Stimulated activated CD4-positive, alpha-beta T cell treated with anti-CD3 and anti-CD28 coated beads, Interleukin-1b, Interleukin-23, amount 100 ng/mL, for 4 hours (primary cell): ENCODE measurements at places on chromosomes 7 and 10.

DNA sequence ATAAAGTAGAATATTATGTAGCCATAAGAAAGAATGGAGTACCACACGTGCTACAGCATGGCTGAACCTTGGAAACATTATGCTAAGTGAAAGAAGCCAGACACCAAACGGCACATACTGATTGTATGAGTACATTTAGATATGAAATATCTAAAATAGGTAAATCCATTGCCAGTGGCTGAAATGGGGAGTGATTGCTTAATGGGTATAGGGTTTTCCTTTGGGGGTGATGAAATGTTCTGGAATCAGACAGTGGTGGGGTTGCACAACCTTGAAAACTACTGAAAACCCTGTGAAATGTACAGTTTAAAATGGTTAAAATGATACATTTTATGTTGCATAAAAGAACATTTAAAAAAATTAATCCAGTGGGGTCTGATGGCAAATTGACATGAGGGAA is 667.9 kb downstream of the AUTS2 start:
- no peak for DNase-seq

- no peak for DNase-seq
Observed at GRCh38 chr7:50724526-50725520, 57.9 kb downstream of the GRB10 start.

DNA sequence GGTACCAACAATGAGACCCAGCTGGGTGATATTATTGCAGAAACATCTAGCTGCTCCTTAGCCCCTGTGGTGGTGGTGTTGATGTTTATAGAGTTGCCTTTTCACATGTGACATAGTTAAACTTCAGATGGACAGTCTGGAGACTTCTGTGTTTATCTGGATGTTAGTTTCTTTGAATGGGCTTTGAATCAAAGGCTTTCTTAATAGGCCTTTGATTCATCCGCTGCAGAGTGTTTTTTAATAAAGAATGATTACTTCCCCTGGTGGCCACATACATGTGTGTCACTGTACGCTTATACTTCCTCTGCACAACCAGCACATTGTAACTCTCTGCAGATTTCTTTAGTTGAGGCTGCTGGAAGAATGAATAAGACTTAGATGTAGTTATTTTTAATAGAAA is 221.0 kb downstream of the DYNC1I1 start:
- no peak for DNase-seq

DNA sequence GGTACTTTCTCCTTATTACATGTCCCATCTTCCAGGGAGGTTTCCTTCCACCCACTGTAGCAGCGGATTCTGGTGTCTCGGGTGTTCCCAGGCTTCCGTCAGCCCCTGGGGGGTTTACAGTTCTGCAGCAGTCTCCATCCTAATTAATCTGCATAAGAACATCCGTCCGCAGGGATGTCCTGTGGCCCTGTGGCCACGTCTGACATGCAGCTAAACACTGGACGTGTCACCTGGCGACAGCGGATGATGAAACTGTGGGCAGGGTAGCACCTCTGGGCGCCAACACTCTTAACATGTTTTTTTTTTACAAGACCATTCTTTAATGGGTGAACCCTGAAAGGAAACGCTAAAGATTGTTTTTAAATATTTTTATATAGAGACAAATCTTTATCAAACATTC is 58.2 kb downstream of the DIP2C start:
- no peak for DNase-seq

DNA sequence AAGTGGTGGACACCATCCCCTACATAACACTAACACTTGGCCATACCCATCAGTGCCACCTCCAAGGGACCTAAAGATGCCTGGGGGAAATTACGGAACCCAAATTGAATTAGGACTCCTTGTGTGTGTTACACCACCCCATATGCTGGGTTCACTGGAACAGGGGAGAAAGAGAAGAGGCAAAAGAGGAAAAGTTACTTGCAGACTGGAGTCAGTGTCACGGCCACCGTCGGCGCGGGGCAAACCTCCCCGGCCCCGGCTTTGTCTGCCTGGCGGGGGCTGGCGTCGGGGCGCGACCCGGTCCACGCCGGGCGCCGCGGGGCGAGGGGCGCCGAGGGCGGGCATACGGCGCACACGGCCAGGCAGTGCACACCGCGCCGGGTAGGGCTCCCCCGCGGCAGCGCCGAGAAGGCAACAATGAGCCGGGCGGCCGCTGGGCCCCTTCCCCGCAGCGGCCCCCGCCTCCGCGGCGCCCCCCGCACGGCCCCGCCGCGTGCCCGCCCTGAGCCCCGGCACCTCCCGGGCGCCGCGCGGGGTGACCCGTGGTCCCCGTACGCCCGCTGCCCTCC is 171.1 kb downstream of the FAM107B start:
- no peak for DNase-seq

DNA sequence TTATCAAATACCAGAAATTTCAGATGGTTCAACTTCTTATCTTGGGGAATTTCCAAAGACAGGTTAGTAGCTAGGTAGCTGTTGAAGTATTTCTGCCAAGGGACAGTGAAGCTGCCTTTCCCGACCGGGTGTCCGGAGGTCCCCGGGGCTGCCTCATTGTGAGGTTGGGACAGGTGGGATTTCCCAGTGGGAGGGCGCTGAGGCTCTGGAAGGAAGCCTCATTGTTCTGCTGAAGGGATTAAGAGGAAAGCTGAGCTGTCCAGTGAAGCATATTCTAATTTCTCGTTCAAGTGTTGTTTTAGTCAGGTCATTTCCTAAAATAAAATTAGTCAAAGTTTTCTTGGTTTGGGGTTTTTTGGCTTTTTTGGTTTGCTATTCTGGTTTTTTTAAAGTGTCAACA is 244.2 kb downstream of the MGMT start:
- DNase-seq = no peak

DNA sequence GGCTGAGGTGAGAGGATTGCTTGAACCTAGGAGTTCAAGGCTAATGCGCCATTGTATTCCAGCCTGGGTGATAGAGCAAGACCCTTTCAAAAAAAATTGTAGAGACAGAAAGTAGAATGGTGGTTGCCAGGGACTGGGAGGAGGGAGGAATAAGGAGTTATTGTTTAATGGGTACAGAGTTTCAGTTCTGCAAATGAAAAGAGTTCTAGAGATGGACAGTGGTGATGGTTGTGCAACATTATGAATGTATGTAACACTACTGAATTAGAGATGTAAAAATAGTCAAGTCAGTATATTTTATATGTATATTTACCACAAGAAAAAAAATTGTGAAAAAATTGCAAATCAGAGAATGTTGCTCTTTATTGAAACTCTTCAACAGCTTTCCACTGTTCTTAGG is 266.5 kb upstream of the NPY start:
- DNase-seq = no peak

DNA sequence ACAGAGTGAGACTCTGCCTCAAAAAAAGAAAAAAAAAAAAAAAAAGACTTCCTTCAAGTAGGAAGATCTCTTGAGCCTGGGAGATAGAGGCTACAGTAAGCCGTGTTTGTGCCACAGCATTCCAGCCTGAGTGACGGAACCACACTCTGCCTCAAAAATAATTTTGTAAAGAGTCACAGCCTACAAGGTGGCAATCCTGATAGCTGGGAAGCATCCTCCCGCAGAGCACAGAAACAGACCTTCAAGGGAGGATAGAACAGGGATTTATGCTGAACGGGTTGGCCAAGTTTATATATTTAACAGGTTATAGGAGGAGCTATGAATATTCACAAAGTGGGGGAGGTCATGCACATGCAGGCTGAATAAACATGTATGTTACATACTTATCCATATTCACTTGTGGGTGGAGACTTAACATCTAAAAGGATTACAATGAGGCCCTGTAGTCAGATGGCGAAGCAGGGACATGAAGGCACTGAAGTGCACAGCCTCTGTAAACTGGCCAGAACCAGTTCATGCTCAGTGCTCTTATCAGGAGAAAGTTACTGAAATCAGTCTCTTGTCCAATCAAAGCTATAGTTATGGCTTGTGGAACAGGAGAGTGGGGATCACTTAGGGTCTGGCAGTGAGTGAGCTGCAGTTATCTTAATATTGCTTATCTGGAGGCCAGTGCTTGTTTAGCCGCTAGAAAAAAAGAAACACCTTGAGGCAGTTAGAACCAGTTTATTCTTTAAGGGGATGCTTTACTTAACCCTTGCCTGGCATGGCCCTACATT is 6.8 kb downstream of the LMBR1 start:
- no peak for DNase-seq

GRCh38 chr10:130412317-130412716 is 276.1 kb downstream of the GLRX3 start:
- no peak for DNase-seq

DNA sequence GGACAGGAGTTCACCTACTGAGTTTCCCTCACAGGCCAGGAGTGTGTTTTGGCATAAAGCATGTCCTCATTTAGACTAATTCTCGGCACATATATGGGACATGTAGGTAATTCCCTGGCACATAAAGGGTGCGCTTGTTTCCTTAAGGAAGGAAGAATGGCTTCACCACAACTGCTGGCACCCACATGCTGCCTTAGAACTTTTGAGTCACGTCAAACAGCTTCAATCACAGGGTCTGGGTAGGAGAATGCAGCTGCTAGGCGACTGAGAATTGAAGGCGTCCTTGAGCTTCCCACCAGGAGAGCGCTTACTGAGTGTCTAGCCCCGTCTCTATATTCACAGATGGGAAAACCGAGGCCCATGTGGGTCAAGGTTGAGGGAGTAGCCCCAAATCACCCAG is 146.1 kb downstream of the CHN2 start:
- DNase-seq = no peak

DNA sequence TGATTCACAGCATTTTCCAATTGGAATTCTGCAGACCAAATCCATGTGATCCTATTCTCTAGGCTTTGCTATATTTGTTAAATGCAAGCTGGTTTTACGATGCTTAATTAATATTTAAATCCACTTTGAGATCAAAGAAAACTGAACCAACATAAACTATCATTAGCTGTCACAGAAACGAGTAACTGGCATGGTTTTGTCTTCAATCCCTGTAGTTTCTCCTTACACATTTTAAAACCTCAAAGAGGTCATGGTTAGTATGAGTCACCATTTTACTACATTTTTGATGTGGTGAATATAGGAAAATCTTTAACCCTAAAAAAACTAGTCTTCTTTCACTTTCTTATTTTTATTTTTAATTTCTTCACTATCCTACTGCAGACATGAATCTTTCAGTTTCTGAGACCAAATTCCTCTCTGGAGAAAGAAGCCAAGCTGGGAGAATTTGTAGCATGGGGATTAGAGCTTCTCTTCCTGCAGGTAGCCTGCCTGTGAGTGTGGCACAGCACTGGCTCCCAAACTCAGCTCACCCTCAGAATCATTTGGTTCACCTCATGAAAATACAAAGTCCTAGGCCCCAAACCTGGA is 8.7 kb upstream of the LIPM start:
- no peak for DNase-seq

DNA sequence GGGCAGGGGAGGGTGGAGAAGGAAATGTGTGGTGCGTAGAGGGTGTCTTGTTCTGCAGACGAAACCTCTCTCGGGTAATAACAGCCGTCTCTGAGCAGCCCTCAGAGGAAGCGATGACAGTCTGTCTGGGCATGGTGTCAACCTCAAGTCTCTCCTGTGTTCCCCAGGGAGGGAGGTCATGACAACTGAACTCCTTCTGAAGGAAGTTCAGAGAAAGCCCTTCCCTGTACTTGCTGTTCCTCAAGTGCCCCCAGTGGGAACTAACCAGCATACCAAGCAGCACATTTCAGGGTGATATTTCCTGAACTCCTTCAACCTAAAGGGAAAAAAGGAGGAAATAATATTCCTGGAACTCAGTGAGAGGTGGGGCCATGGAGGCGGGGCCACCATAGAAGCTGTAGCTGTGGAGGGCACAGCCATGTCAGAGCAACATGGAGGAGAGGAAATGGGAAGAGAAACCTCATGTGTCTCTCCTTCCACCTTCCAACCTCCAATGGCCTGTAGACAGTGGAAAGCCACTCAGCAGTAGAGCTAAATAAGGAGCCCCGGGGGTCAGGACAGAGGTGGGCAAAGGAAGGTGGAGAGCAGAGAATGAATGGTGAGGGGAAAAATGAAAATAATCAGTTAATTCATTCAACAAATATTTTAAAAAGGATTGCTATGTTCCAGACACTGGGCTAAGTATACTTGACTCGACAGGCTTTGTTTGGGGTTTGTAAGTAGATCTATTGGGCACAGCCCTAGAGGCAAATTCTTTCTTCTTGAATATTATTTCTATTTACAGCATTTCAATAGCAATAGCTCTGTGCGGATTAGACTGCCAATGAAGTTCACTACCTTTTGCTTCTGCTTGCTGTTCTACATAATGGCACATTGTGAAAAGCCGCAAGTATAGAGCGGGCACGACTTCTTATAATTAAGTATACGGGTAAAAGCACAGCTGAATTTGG is 61.0 kb upstream of the AOAH start:
- peak; percentile 36 for DNase-seq
